A172 (cell line): ENCODE measurements at places on chromosomes 13 and 19. TPM values are rescaled to one million over a fixed set of nuclear protein-coding genes. Genes with fewer than 3 reads are reported as not detected.

Gene CASP14
- not detected in 2 replicates for total RNA-seq

Gene PPM1N
- 0.31 and 3.6 TPM in 2 replicates for total RNA-seq

Gene LHB
- total RNA-seq, result not detected in 2 replicates

Gene WTIP
- 39.5 and 43.6 TPM in 2 replicates for total RNA-seq

Gene PSG6
- total RNA-seq, result not detected in 2 replicates

Gene ODAD3
- total RNA-seq, result 1.5 and 6.1 TPM in 2 replicates

Gene ZNF497
- total RNA-seq, result 1.7 and 2.4 TPM in 2 replicates

Gene VSIG10L
- 0.31 and 0.79 TPM in 2 replicates for total RNA-seq

Gene C19orf38
- total RNA-seq, result 0.22 and 1.5 TPM in 2 replicates

Gene ZFP36
- 0.50 and 1.5 TPM in 2 replicates for total RNA-seq

Gene ZNF565
- total RNA-seq, result 3.4 and 4.2 TPM in 2 replicates

Gene SRRM5
- not detected in 2 replicates for total RNA-seq
